Stimulated activated CD4-positive, alpha-beta T cell treated with anti-CD3 and anti-CD28 coated beads, Interleukin-1b, Interleukin-23, amount 100 ng/mL, for 4 hours (primary cell): ENCODE measurements at places on chromosomes 6 and 20.

DNA sequence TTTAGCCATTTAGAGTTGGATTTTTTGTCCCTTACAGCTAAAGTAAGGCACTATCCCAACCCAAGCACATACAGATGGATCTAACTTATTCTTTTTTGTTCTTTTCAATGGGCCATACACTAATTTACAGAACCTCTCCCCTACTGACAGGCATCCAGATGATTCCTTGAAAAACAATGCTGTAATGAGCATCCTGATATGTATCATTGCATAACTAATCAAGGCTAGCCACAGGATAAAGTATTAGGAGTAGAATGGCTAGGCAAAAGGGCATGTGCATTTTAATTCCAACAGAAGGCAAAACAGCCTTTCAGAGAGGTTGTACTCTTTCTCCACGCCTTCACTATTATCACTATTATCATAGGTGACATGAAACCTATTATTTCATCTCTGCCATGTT lies 54.1 kb downstream of the ELOVL5 start:
- DNase-seq, result no peak

DNA sequence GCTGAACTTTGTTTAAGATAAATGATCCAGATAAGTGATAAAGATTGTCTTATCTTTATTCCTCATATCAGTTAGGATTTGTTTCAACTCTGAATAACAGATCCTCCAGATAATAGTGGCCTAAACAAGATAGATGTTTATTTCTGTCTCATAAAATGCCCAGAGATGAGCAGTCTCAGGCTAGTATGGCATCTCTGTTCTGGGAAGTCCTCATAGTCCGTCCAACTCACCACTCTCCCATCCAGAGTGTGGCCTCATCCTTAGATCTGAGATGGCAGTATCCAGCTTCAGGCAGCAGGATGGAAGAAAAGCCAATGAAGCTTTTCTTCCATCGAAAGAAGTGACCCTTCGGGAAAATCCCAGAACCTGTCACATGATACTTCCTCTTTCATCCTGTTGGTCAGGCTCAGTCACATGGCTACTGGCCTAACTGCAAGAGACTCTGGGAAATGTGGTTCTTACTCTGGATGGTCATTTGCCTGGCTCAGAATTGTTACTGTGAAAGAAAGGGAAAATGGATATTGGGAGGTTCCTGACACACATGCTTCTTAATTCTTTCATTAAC lies 29.4 kb upstream of the TAGAP start:
- DNase-seq, result no peak

GRCh38 chr6:3429211-3429610 lies 27.6 kb downstream of the SLC22A23 start:
- DNase-seq, result no peak

- DNase-seq, result no peak
Observed at GRCh38 chr20:5331340-5331739, 14.6 kb upstream of the PROKR2 start.

- no peak for DNase-seq
Observed at GRCh38 chr6:14422917-14423316, 305.3 kb downstream of the CD83 start.

GRCh38 chr6:2111162-2111677 lies 134.2 kb downstream of the GMDS start:
- no peak for DNase-seq

DNA sequence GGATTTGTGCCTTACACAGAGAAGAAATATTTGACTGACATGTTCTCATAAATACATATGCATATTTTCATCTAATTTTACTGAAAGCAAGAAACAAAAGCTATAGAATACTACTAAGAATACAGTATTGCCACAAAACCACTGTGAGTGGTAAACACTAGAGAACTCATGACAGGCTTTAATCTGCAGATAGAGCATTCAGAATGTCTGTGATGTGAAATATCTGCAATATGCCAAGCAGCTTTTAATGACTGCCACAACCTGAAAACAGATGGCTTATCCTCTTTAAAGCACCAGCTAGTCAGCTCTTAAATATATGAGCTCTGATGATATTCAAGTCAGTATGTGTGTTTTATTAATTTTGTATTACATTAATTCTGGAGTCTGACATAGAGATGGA lies 3.4 kb downstream of the NAPB start:
- no peak for DNase-seq

- DNase-seq, result no peak
Observed at GRCh38 chr6:163945808-163946207, 531.3 kb downstream of the QKI start.

- no peak for DNase-seq
Observed at GRCh38 chr20:41531518-41532275, 86.5 kb downstream of the CHD6 start.

DNA sequence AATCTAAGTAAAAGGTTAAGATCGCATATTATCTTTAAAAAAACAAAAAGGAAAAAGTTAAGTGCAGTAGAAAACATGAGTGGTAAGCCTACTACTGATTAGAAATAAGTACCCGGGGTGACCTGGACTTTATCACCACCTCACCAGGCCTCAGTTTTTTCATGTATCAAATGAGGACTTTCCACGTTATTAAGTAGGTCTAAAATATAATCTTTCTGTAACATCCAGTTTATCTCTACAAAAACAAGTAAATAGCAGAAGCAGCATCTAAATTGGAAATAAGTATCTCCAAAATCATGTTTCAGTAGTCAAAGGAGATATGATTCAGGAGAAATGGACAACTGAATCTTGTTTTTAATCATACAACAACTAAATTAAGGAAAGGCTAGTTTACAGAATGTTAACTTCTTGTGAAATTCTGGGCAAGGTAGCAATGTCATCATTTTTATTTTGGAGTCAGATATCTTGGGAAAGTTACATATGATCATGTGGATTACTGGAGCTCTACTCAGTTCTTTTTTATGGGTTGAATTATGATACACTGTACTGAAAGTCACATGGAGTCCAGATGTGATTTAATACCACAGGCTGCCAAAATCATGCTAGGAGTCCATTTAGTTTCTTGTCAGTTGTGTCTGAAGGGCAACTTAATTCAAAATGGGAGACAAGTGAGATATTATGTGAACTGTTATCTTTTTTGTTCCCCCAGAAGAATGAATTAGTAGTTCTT lies 114.7 kb upstream of the PRL start:
- no peak for DNase-seq

DNA sequence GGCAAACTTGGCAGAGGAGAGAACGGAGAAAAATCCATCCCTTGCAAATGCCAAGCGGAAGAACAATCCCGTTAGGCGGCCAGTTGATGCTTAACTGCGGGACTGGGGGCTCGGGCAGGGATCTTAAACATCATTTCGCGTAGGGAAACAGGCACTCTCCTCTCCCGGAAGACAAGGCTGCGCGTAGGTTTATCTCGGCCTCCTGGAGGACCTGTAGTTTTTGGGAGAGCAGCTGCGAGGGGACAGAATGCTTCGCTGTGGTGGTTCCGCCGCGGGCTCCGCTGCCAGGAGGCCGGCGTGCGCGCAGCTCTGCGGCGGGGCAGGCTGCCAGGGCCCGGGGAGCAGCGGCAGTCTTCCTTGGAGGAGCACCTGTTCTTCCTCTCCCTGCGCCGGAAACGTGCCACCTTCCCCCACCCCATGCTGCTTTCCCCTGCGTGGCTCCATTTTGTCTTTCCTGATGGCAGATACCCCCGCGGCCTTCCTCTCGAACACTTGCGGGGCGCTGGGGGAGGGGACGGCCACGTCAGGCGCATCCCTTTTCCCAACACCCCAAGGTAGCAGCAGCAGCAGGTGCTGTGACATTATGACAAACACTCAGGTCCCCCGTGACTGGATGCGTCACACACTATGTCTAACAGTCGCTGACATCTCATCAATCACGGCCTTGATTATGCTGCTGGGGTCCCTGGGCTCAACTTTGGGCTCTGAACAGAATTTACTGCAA lies 230.7 kb upstream of the BTBD3 start:
- no peak for DNase-seq

DNA sequence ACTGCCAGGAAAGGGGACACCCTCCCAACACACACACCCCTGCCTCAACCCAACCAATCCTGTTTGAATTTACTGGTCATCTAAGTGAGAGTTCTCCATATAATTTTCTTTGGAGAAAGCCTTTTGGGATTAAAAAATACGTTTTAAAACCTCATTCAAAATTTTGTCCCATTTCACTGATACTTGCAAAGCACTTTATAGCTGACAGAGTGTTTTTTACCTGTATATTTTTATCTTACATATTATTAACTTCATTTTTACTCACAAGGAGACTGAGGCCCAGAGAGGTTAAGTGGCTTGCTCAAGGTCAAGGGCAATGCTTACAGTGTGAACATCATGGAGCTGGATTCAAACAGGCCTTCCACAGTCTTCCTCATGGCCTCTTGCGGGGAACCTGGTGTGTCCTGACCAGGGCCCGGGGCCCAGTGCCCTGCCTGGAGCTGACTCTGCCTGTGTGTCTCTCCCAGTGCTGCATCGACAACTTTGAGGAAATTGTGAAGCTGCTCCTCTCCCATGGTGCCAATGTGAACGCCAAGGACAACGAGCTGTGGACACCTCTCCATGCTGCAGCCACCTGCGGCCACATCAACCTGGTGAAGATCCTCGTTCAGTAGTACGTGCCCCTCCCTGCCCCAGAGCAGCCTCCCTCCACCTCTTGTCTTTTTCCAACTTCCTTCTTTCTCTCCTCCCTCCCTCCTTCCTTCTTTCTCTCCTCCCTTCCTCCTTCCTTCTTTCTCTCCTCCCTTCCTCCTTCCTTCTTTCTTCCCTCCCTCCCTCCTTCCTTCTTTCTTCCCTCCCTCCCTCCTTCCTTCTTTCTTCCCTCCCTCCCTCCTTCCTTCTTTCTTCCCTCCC lies 30.9 kb upstream of the FAM83D start:
- DNase-seq, result no peak

DNA sequence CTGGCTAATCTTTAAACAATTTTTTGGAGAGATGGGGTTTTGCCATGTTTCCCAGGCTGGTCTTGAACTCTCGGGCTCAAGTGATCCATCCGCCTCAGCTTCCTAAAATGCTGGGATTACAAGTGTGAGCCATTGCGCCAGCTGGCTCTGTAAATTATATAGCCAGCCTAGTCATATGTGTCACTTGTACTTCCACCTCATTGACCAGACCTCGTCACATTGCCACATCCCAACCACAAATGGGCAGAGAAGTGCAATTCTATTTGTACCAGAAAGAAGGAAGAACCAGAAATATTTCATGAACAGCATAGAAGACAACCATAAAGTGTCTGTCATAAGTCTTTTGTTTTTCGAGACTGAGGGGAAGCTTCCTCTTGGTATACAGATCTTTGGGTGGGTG lies 304.9 kb upstream of the RNF24 start:
- no peak for DNase-seq

- DNase-seq, result no peak
Observed at GRCh38 chr6:66496659-66497058, 789.6 kb upstream of the EYS start.

- no peak for DNase-seq
Observed at GRCh38 chr20:46031701-46032254, 2.8 kb downstream of the SLC12A5 start.

DNA sequence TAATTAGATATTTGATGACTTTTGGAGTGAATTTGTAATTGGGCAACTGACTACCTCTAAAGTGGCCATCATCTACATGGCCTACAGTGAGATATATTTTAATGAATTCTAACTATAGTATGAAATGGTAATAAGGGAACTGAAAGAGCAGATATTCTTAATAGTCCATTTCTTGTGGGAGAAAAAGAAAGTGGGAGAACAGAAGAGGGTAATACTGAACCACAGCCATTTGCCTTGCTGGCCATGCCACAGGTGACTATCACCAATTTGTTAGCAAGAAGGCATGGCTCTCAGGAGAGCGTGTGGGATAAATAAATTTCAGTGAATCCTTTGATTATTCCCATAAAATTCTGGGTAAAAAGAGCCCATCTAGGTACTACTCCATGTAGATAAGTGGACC lies 1074.0 kb upstream of the MAP3K7 start:
- no peak for DNase-seq

GRCh38 chr6:226516-227073 lies 65.7 kb upstream of the DUSP22 start:
- no peak for DNase-seq

- no peak for DNase-seq
Observed at GRCh38 chr6:20949138-20949537, 414.9 kb downstream of the CDKAL1 start.
